ENCODE measurements at places on chromosomes 7 and 10. TPM values are rescaled to one million over a fixed set of nuclear protein-coding genes. Genes with fewer than 3 reads are reported as not detected.

GRCh38 chr10:79149662-79150443 lies 81.1 kb downstream of the ZMIZ1 start:
- DNase-seq, result no peak
- H3K36me3 ChIP-seq, result no peaks in the 10 kb centered on the region

- H3K4me3 ChIP-seq, result peak within 1 kb of the TSS; percentile 74
- no peak for DNase-seq
- H3K27me3 ChIP-seq, result peaks cover 74% of the 10 kb centered on the region
- no peaks in the 10 kb centered on the region for H3K36me3 ChIP-seq
- peaks cover 12% of the 10 kb centered on the region for H3K4me1 ChIP-seq
These were observed at the start of gene HTRA1 for GRCh38 chr10:122461367-122461728. TSS of gene HTRA1 (plus strand) at chr10:122461553. CDS start at chr10:122461653, 100 bp downstream.

DNA sequence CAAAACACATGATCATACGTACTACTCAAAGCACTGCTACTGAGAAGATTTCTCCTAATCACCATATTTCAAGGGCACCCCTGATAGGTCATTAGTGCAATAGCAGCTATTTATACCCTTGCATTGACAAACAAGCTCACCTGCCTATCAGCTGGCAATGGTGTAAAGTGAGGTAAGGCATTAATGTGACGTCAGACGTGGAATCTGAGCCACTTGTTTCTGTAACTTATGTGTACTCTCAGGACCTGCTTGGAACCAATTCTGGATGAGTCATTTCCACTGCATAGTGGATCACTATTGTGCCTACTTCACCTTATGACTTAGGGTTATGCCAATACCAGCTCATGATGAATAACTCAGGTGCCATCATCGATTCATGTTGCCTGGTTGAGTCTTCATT lies 628.5 kb upstream of the CELF2 start:
- H3K27me3 ChIP-seq, result peaks cover 1% of the 10 kb centered on the region
- no peak overlapping the region for H3K4me3 ChIP-seq
- DNase-seq, result no peak

DNA sequence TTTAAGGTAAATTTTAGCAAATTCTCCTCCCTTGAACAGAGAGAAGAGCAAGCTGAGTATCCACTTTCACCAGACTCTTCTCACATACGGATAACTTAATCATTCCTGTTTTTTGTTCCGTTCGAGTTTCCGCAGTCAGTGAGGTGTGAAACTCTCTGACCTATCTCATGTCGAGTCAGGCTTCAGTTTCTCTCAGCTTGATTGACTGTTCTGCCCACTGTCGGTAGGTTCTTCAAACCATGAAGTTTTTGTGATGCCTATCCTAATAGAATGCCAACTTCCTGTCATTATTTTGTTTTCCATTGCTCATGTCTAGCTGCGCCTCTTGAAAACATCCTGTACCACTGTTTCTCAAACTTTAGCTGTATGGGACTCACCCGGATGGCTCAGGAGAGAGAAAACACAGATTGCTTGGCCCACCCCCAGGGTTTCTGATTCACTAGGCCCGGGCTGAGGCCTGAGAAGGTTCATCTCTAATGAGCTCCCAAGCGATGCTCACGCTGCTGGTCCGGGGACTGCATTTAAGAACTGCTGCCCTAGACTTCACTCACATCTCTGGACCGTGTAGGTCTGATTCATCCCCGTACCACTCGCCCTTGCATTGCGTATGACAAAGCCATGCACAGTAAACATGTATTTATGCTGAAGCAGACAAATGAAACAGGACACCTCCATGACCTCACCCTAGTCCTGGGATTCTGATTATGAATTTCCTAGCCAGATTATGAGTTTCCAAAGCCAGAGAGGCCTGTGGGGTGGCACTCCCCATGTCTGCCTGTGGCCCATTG lies 208.4 kb upstream of the AGK start:
- no peaks in the 10 kb centered on the region for H3K4me1 ChIP-seq
- H3K27ac ChIP-seq, result no peak overlapping the region
- no peak for DNase-seq
- no peaks in the 10 kb centered on the region for H3K36me3 ChIP-seq
- no peak overlapping the region for H3K4me3 ChIP-seq

The AGR2 gene
- 4.6 TPM for total RNA-seq

DNA sequence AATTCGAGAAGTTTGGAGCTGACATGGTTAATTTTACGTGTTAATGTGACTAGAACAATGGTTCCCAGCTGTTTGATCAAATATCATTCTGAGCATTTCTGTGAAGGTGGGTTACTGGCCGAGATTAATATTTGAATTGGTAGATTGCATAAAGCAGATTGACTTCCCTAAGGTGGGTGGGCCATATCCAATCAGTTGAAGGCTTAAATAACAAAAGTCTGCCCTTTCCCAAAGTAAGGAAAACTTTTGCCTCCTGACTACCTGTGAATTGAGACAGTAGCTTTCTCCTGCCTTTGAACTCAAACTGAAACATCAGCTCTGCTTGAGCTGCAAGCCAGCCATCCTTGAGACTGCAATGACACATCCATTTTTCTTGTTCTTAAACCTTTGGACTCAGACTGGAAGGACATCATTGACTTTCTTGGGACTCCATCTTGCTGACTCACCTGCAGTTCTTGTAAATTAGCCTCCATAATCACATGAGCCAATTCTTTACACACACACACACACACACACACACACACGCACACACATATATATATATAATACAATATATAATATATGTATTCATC lies 63.1 kb upstream of the LRRTM3 start:
- no peaks in the 10 kb centered on the region for H3K36me3 ChIP-seq
- H3K27ac ChIP-seq, result no peak overlapping the region
- no peak overlapping the region for H3K4me3 ChIP-seq
- peaks cover 4% of the 10 kb centered on the region for H3K27me3 ChIP-seq
- H3K4me1 ChIP-seq, result no peaks in the 10 kb centered on the region

The HOXA4 gene
- 55.9 TPM for total RNA-seq

The NYAP1 gene
- total RNA-seq, result 8.2 TPM

DNA sequence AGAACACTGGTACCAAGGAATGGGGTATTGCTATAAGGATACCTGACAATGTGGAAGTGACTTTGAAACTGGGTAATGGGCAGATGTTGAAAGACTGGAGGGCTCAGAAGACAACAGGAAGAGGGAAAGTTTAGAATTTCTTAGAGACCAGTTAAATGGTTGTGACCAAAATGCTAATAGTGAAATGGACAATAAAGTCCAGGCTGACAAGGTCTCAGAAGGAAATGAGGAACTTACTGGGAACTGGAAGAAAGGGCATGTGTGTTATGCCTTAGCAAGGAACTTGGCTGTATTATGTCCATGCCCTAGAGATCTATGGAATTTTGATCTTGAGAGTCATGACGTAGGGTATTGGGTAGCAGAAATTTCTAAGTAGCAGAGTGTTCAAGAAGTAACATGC lies 38.0 kb downstream of the FAM149B1 start:
- no peaks in the 10 kb centered on the region for H3K4me1 ChIP-seq
- DNase-seq, result no peak
- no peak overlapping the region for H3K4me3 ChIP-seq
- H3K27ac ChIP-seq, result no peak overlapping the region

DNA sequence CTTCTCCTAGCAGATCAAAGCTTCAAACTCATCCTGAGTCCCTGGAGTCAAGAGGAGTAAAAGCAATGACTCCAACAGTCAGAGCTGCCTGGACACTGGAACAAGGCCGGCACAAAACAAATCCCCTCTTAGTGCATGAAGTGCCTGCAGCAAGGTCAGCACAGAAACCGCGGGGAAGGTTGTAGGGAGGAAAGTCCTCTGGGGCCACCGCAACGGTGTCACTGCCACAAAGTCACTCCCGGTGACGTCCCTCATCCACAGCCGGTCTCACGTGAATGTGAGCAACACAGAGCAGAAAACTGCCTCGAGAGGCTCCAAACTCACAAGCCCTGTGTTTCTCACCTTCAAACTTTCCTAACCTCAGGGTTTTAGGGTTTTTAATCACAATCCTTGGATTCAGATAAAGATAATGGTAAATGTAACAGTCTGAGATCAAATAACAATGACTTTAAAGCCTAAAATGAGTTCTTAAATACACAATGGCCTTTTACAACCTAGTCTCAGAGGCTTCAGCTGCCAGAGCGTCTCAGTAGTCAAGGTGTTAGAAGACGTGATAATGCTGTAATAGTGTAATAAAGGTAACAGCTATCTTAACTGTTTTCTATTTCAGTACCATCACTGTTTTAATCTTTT lies 274.3 kb downstream of the ZMYND11 start:
- peaks cover 29% of the 10 kb centered on the region for H3K4me1 ChIP-seq
- peaks cover 58% of the 10 kb centered on the region for H3K36me3 ChIP-seq
- no peak overlapping the region for H3K4me3 ChIP-seq
- no peak overlapping the region for H3K27ac ChIP-seq
- no peak for DNase-seq

DNA sequence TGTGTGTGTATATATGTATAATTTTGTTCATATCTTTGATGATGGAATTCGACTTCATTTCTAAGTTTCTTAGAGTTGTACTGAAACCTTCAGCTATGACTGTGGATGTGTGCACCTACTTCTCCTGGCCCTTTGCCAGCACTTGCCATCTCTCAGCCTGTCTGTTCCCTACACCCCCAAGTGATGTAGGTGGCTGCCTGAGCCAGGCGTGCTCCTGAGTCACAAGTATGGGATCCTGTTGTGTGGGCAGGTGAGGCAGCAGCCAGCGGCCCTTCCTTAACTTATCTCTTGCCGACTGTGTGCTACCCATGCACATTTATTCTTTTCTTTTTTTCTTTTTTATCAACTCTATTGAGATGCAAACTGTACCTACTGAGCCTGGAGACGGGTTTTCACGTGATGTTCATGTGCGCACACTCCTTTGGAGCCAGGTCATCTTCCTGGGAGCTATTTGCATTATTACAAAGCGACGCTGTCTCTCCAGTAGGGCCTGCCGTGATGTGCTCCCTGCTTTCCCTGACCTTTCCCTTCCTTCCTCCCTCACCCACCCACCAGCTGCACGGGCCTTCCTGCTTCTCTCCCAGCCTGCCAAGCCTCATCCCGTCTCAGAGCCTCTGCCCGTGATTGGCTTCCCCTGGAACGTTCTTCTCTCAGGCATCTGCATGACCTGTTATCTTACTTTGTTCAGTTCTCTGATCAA lies 31.3 kb upstream of the GALNT11 start:
- H3K4me1 ChIP-seq, result peaks cover 5% of the 10 kb centered on the region
- no peaks in the 10 kb centered on the region for H3K36me3 ChIP-seq
- no peak overlapping the region for H3K27ac ChIP-seq
- DNase-seq, result no peak
- H3K27me3 ChIP-seq, result no peaks in the 10 kb centered on the region

- no peaks in the 10 kb centered on the region for H3K36me3 ChIP-seq
- H3K4me3 ChIP-seq, result no peak overlapping the region
- H3K27ac ChIP-seq, result no peak overlapping the region
- peaks cover 18% of the 10 kb centered on the region for H3K4me1 ChIP-seq
- peaks cover 15% of the 10 kb centered on the region for H3K27me3 ChIP-seq
These were observed 252.2 kb downstream of the NSUN6 start for GRCh38 chr10:18399158-18399557.

The C10orf62 gene
- not detected for total RNA-seq

DNA sequence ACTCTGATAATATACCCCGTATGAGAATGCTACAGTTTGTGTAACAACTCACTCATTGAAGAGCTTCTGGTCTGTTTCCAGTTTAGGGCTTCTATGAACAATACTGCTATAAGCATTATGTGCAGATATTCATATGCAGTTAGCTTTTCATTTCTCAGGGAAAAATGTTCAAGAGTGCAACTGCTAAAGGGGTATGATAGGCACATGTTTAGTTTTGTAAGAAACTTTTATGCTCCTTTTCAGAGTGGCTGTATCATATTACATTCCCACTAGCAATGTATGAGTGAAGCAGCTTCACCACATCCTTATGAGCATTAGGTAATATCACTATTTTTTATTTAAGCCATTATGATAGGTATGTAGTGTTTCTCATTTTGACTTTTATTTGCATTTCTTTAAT lies 182.6 kb upstream of the CXCL12 start:
- no peaks in the 10 kb centered on the region for H3K36me3 ChIP-seq
- peaks cover 12% of the 10 kb centered on the region for H3K27me3 ChIP-seq
- no peaks in the 10 kb centered on the region for H3K4me1 ChIP-seq
- no peak for DNase-seq

GRCh38 chr7:129146237-129146979 lies 1.9 kb downstream of the TSPAN33 start:
- peaks cover 61% of the 10 kb centered on the region for H3K27me3 ChIP-seq
- peak overlapping the region; percentile 64 for H3K4me3 ChIP-seq
- H3K27ac ChIP-seq, result no peak overlapping the region
- H3K36me3 ChIP-seq, result no peaks in the 10 kb centered on the region
- no peak for DNase-seq

GRCh38 chr7:110003827-110004226 lies 1087.1 kb upstream of the LRRN3 start:
- H3K27me3 ChIP-seq, result no peaks in the 10 kb centered on the region
- H3K4me1 ChIP-seq, result peaks cover 13% of the 10 kb centered on the region
- no peak overlapping the region for H3K4me3 ChIP-seq
- no peak for DNase-seq
- H3K36me3 ChIP-seq, result no peaks in the 10 kb centered on the region

The GRM3 gene
- not detected for total RNA-seq

The SPDYE5 gene
- 0.16 TPM for total RNA-seq

The CTBP2 gene
- total RNA-seq, result 122 TPM

GRCh38 chr10:128466831-128467371 lies 340.7 kb upstream of the MKI67 start:
- peaks cover 7% of the 10 kb centered on the region for H3K27me3 ChIP-seq
- no peak for DNase-seq
- no peaks in the 10 kb centered on the region for H3K36me3 ChIP-seq
- no peaks in the 10 kb centered on the region for H3K4me1 ChIP-seq
- no peak overlapping the region for H3K4me3 ChIP-seq
- no peak overlapping the region for H3K27ac ChIP-seq

DNA sequence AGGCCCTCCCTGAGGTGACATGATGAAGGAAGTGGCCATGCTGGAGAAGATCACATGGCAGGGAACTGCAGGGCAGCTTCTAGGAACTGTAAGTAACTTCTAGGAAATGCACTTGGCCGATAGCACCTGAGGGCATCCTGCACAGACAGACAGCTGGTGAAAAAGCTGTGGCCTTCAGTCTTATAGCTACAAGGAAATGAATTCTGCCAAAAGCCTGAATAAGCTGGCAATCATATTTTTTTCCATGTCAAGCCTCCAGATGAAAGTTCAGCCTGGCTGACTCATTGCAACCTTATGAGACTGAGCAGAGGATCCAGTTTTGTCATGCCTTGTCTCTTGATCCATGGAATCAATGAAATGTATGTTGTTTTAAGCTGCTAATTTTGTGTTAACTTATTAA lies 91.1 kb upstream of the CACNA2D1 start:
- H3K36me3 ChIP-seq, result no peaks in the 10 kb centered on the region
- no peak for DNase-seq
- H3K27ac ChIP-seq, result no peak overlapping the region
- H3K4me3 ChIP-seq, result no peak overlapping the region
- no peaks in the 10 kb centered on the region for H3K4me1 ChIP-seq

The CRYGN gene
- total RNA-seq, result 9.4 TPM

The ZNF680 gene
- total RNA-seq, result 18.4 TPM

The FMC1 gene
- total RNA-seq, result 10.7 TPM

The NME8 gene
- 0.86 TPM for total RNA-seq

Measured in mesothelial cell of epicardium (in vitro differentiated cells).